ENCODE measurements at places on chromosomes 2 and 18.

DNA sequence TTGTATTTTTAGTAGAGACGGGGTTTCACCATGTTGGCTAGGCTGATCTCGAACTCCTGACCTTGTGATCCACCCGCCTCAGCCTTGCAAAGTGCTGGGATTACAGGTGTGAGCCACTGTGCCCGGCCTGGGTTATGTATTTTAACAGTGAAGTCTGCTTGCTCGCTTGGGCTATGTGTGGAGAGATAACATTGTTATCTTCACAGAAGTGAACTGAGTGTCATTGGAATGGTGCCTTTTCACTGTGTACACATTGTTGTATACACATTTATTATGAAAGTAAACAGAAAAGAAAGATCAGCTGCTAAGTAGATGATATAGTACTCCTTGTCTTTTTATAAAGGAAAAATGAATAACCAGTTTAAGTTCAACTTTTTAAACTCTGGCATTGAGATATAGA lies 30.4 kb downstream of the RNF138 start:
- no peak for DNase-seq

- no peak for DNase-seq
These were observed 27.6 kb upstream of the ASPRV1 start for GRCh38 chr2:69989009-69989408.

DNA sequence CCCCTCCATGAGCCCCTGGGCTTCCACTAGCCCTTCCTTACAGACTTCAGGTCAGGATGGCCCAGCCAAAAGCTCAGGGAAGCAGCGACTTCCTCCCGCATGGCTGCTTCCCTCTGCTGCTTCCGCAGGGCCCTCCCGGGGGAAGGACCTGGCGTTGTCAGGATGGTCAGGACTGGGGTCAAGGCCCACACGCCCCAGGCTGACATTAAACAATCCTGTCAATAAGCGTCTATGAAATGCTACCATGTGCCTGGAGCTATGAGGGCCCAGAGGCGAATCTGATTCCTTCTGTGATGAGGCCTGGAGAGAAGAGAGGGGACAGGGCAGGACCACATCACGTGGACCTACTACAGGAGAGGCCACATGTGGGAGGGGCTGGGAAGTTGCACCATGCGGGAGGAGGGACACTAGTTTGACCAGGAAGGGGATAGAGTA lies 17.3 kb downstream of the CYS1 start:
- DNase-seq = no peak

DNA sequence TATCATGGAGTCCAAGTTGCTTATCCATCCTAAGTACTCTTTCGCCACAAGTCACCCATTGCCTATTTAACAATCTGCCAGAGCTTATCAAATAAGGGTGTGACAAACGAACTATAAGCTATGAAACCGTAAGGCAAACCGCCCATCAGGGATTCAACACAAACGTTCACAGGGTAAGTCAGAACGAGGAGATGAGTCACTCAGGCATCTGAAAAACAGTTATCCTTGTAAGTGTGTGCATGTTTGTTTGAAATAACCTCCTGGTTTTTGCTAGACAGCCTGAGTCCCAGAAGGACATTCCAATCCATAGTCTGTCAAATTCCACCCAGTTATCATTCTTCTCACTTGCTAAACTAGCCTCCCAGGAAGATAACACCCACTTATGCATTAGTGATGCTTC lies 299.1 kb downstream of the PAX3 start:
- DNase-seq = no peak

- DNase-seq = no peak
These were observed 2.3 kb downstream of the EML4 start for GRCh38 chr2:42171396-42171980.

- DNase-seq = no peak
These were observed 115.1 kb upstream of the NCK2 start for GRCh38 chr2:105629634-105630033.
